ENCODE measurements at places on chromosomes 3 and 15. TPM values are rescaled to one million over a fixed set of nuclear protein-coding genes. Genes with fewer than 3 reads are reported as not detected.

Gene PRR23B
- not detected for total RNA-seq

Gene ARPC4
- total RNA-seq = 171 TPM

Gene LRRC31
- total RNA-seq = not detected

Gene CGNL1
- 58.0 TPM for total RNA-seq

Gene SLC9C1
- 0.97 TPM for total RNA-seq

Gene ZBTB20
- total RNA-seq = 2.6 TPM

Gene KNG1
- total RNA-seq = not detected

Gene NOX5
- 0.03 TPM for total RNA-seq

- no peak for DNase-seq
These were observed 57.9 kb upstream of the PPP2R3A start for GRCh38 chr3:135907422-135908165.

- DNase-seq = no peak
These were observed 9.9 kb upstream of the KNL1 start for GRCh38 chr15:40584191-40584590.

GRCh38 chr15:64193971-64194370 lies 31.1 kb upstream of the PPIB start:
- DNase-seq = peak; percentile 16

DNA sequence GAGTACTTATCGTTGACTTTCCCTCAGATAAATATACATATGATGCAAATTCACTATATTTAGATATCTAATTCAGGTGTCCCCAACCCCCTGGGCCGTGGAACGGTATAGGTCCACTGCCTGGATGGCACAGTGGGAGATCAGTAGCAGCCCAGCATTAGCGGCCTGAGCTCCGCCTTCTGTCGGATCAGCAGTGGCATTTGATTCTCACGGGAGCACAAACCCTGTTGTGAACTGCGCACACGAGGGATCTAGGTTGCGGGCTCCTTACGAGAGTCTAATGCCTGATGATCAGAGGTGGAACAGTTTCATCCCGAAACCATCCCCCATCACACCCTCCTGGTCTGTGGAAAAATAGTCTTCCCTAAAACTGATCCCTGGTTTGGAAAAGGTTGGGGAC lies 6.9 kb downstream of the KNL1 start:
- DNase-seq = no peak

- DNase-seq = no peak
These were observed 17.8 kb downstream of the TBL1XR1 start for GRCh38 chr3:177179281-177180067.

GRCh38 chr15:91913560-91913959 lies 60.1 kb downstream of the SLCO3A1 start:
- DNase-seq = no peak

- no peak for DNase-seq
These were observed 23.6 kb downstream of the DCLK3 start for GRCh38 chr3:36740787-36741186.

DNA sequence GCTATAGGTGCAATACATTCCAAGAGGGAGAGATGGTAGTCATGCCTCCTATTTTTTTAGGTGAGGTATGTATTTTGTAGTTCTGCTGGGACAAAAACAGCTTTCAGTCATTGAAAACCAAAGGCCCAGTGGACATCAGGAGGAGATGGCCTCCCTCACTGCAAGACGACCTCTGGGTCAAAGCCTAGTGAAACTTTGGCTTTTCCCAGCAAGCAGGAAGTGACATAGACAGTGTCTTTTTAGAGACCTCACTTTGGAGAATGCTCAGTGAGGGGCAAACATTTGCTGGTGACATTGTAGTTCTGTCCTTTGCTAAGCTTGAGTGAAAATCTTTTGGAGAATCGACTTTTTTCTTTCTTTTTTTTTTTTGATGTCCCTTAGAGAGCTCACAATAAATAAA lies 27.3 kb downstream of the LIPC start:
- DNase-seq = no peak

- no peak for DNase-seq
These were observed 34.8 kb upstream of the CHRNB4 start for GRCh38 chr15:78675617-78676360.

- peak; percentile 63 for DNase-seq
These were observed 476 bp downstream of the IP6K2 start for GRCh38 chr3:48716508-48716981.

DNA sequence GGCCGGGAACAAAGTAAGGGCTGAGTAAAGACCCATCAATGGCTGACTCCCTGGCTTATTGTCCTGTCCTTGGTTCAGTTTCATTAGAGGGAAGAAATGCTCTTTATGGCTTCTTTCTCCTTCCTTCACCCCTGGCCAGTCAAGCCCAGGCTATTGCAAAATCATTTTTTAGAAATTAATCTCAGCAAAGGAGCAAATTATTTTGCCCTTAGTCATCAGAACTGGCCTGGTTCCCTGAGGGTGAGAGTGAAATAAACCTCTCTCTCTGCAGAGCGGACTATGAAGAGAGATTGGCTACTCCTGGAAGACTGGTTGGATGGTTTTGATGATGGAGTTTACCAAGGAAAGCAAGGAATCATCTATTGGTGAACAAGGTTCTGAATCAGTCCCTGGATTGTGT lies 52.7 kb upstream of the OXTR start:
- DNase-seq = no peak

DNA sequence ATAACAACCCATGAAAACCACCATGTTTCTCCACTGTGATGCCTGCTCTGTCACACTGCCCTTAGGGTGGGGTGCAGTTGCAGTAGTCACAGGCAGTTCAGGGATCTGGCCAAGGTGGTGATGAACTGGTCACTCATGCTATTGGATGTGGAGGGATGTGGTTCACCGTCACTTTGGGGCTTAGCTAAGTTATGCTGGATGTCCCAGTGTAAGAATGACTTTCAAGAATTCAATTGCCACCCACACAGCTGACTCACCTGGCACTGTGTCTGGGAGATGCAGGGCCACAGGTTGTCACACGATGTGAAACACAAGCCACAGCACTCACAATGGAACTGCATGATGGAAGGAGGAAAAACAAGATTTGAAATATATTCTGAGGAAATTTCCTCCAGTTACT lies 146.1 kb upstream of the CTNNB1 start:
- DNase-seq = no peak

DNA sequence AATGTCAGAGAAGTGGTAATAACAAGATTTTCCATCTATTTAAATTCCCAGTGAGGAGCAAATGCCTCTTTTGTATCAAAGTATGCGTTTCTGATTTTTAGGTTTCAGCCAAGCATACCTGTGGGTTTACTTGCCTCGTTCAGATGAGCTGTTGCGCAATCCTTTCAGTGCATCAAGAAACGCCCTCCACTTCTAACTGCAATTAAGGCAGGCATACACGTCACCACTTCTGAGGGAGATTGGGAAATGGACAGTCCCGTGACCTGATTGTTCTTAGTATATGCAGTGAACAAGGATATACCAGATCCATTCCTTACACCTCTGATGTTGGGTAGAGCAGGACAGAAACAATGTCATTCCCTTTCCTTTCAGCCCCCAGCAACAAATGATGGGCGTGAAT lies 219.0 kb downstream of the ITPR1 start:
- peak; percentile 51 for DNase-seq

DNA sequence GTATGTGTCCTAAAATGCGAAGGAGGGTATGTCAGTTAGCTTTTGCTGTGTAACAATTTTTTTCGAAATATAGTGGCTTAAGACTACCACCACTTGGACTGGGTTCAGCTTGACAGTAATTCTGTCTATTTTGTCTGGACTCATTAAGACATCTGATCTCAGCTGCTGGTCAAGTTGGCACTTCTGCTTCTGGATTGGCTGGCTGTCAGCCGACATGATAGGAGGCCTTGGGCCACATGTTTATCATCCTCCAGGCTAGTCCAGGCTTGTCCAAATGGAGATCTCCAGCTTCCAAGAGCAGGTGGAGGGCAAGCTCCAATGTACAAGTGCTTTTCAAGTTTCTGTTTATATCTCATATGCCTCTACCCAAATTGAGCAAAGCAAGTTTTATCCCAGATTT lies 95.9 kb downstream of the GALK2 start:
- no peak for DNase-seq

- DNase-seq = no peak
These were observed 388.7 kb upstream of the SGO1 start for GRCh38 chr3:20574746-20575145.

- no peak for DNase-seq
These were observed 64.2 kb upstream of the FNDC3B start for GRCh38 chr3:171974986-171975837.

DNA sequence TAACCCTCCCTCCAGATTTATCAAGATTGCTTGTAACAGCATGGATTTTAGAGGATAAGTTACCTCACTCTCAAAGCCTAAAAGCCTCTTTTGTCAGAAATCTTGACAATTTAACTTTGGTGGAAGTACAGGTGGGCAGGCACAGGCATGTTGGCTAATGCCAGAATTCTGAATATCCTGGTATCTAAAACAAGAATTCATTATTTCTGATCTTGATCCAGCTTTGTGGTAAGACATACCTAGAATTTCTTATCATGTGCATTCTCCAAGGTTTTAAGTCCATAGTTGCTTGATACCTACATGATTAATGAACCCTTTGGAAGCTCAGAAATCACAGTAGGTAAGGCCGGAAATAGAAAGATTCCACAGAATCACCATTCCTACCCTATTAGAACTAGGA lies 109.9 kb upstream of the TTC14 start:
- DNase-seq = no peak

- no peak for DNase-seq
These were observed 178.8 kb downstream of the POTEB3 start for GRCh38 chr15:21261396-21261964.

DNA sequence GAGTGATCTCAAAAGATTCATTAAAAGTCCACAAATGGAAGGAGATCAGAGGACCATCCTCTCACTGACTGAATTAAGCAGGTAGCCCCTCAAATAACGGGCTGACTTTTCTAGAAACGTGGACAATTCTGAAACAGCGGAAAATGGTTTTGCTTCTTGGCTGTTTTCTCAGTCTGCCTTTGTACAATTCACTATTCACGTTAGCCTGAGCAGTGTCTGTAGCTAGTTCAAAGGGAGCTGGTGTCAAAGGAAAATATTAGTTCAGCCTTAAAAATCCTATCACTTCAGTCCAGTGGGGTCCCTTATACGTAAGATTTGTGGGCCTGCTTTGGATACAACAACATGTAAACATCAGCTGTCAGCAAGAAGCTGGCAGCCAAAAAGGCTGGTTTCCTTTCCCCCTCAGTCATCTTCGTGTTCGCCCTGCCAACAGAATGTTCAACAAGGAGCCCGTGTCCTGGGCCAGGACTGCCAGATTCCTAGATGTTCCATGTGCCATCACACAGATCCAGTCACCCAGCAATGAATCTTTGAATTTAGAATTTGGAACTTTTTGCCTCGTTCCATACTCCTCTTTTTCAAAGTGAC lies 19.3 kb downstream of the LMCD1 start:
- no peak for DNase-seq

DNA sequence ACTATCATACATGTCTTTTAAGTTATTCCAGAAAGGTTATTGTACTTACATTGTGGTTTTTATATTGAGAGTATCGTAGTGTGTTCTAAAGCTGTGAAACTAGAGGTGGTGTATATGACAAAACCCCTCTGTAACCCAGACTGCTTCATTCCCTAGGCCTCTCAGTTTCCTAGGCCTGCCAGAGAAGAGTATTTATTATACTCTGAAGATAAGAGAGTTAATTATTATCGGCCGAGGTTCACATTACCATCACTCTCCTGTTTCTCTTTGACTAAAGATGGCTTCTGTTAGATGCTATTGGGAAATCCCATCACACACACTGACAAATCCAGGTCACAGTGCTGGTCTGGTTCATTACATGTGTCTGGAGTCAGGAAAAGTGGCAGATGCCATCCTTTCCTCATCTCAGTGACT lies 20.5 kb downstream of the EXOSC7 start:
- no peak for DNase-seq

DNA sequence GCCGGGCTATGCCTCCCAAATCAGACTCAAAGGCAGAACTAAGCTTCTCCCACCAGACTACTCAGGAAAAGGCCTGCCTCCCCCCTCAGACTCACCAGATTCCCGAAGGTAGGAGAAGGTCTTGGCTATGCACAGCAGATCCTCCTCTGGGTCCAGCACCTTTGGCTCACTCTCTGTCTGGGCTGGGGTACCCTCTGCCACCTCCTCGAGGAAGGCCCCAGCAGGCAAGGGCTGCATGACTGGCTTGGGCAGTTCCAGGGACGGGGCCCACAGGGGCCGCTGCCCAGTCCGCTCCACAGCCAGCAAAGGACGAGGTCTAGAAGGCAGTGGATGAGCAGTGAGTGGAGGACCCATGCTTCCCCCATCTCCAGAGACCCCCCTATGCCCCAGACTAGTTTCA lies 3.3 kb downstream of the CISH start:
- DNase-seq = no peak

DNA sequence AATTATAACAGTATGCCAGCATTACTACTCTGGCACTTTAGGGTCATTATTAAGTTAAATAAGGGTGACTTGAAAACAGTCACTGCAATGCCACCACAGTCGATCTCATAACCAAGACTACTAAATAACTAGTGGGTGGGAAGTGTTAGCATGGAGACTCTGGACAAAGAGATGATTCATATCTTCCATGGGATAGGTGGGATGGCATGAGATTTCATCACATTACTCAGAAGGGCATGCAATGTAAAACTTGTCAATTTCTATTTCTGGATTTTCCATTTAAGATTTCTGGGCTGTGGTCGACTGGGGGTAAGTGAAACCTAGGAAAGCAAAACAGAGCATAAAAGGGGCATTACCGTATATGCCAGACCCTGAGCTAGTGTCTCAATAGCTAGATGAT lies 538.9 kb upstream of the GRM7 start:
- no peak for DNase-seq

DNA sequence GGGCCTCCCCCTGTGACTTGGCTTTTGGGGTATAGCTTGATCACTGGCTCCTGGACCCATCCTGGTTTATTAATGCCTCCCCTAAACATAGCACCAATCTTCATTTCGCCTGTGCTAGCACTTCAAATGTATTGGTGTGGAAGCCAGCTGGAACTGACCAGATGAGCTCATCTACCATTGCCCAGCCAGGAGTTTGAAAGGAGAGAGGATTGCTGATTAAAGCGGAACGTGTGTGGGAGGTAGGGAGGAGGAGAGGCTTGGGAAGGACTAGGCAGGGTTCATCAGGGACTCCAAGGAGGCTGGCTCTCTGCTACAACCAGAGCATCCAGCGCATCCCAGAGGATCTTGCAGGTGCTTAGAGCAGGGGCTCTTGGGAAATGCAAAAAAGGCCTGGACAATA lies 34.4 kb upstream of the TLE3 start:
- no peak for DNase-seq

GRCh38 chr3:40971191-40972168 lies 227.8 kb upstream of the CTNNB1 start:
- no peak for DNase-seq
